ENCODE measurements at places on chromosomes 2 and 18. TPM values are rescaled to one million over a fixed set of nuclear protein-coding genes. Genes with fewer than 3 reads are reported as not detected.

DNA sequence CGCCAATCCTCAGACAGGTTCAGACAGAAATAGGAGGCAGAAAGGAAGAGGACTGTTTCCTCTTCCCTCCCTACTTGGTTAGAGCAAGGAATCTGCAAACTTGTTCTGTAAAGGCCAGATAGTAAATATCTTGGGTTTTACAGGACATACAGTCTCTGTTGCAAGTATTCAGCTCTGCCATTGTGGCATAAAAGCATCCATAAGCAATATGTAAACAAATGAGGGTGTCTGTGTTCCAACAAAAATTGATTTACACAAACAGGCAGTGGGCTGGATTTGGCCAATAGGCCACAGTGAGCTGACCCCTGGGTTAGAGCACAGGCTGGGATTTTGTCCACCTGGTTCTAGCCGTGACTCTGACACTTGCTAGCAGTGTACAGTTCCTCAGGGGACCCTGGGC, 89.4 kb downstream of the NRP2 start:
- DNase-seq = no peak

DNA sequence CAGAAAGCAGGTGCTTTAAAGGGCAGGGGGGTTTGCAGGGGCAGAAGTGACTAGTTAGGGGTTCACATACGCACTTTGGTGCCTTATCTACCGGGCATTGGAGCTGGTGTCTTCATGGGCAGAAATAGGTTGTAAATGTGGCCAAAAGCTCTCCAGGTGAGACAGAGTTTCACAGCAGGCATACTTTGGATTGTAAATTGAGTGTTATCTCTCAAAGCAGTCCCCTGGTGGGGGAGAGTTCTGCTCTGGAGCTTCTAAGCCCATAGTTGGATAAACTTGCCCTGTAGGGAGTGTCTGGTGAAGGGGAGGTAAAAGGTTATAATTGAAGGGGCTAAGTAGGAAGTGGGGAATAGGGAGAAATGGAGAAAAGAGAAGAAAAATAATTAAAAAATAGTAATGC, 43.1 kb downstream of the COL4A3 start:
- no peak for DNase-seq

GRCh38 chr2:53505826-53506225, 261.8 kb upstream of the CHAC2 start:
- DNase-seq = no peak

GRCh38 chr2:121872651-121873050, 117.2 kb downstream of the TSN start:
- DNase-seq = no peak

CCDC85A gene
- total RNA-seq = 5.3 TPM

DNA sequence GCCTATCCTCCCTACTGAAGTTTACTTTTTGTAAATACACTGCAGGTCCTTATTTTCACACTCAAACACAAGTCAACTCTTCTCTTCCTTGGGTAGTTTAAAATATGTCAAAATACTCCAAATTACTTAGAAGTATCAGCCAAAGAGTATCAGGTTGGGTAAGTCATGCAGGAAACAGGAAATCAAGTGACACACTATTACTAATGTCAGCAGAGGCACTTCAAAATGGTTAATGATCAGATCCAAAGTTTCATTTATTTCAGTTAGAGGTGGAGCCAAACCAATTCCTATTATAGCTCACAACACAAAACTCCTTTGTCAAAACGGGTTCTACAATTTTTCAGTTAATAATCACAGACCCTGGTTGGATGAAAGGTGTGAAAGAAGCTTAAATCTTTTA, 54.2 kb downstream of the DLGAP1 start:
- no peak for DNase-seq

AGBL5 gene
- 9.9 TPM for total RNA-seq

Data from Right ventricle myocardium inferior (tissue), 1 donor.